ENCODE measurements at places on chromosomes 6 and 20. TPM values are rescaled to one million over a fixed set of nuclear protein-coding genes. Genes with fewer than 3 reads are reported as not detected.

GRCh38 chr20:986733-987355 lies 15.3 kb downstream of the RSPO4 start:
- H3K4me1 ChIP-seq, result no peaks in the 10 kb centered on the region
- H3K27me3 ChIP-seq, result peaks cover 6% of the 10 kb centered on the region
- no peaks in the 10 kb centered on the region for H3K36me3 ChIP-seq
- no peak for DNase-seq
- H3K27ac ChIP-seq, result no peak overlapping the region

GRCh38 chr20:48832405-48832730 lies 4.6 kb upstream of the PREX1 start:
- no peaks in the 10 kb centered on the region for H3K27me3 ChIP-seq
- H3K36me3 ChIP-seq, result no peaks in the 10 kb centered on the region
- no peak overlapping the region for H3K4me3 ChIP-seq
- peaks cover 34% of the 10 kb centered on the region for H3K4me1 ChIP-seq
- H3K27ac ChIP-seq, result peak overlapping the region; percentile 24

- no peak for DNase-seq
- no peak overlapping the region for H3K27ac ChIP-seq
- no peak overlapping the region for H3K4me3 ChIP-seq
- H3K36me3 ChIP-seq, result no peaks in the 10 kb centered on the region
These were observed 199.8 kb downstream of the TENT5A start for GRCh38 chr6:81552644-81553043.

- H3K36me3 ChIP-seq, result no peaks in the 10 kb centered on the region
- H3K4me3 ChIP-seq, result no peak overlapping the region
- no peak for DNase-seq
- no peaks in the 10 kb centered on the region for H3K27me3 ChIP-seq
These were observed 130.8 kb downstream of the SAMD5 start for GRCh38 chr6:147639279-147639678.

DNA sequence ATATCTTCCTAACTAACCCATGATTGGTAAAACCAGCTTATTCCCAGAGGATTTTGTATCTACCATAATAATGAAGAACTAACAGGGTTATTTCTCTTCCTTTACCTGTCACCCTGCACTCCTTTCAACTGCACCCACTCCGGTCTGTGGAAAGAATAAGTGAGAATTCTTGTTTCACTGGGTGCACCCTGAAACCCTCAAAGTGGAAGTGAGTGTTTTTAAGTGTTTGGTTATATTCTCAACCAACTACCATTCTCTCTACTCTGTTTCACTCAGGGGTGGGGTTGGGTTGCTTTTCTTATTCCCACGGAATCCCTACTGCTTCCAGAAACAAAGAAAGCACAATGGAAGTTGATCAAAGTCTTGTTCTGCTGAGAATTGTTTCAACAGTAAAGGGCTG lies 42.6 kb upstream of the KHDRBS2 start:
- no peak overlapping the region for H3K27ac ChIP-seq
- H3K36me3 ChIP-seq, result no peaks in the 10 kb centered on the region
- no peak for DNase-seq
- H3K4me3 ChIP-seq, result no peak overlapping the region
- H3K27me3 ChIP-seq, result no peaks in the 10 kb centered on the region

DNA sequence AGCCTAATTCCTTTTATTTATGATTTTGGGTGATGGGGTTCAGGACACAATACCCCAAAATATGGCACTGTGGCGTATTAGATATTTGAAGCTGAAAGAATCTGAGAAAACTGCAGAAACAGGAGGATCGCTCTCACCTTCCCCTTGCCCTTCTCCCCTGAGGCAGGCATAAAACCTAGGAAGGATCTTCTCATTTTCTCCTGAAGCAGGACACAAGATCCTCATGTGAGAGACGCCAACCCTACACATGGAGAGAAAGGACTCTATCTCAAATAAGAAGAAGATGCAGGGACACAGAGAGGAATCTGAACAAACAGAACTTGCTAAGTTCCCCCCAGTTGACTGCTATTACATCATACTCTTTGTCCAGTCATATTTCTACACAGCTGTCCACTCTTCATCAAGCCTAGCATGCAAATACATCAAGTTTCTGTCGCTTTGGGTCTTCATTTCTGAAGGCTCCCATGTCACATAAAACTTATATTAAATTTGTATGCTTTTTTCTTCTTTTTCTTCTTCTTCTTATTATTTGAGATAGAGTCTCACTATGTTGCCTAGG lies 109.0 kb downstream of the DTNBP1 start:
- peaks cover 20% of the 10 kb centered on the region for H3K4me1 ChIP-seq
- H3K4me3 ChIP-seq, result no peak overlapping the region
- no peak overlapping the region for H3K27ac ChIP-seq
- DNase-seq, result no peak

- peaks cover 7% of the 10 kb centered on the region for H3K36me3 ChIP-seq
- H3K4me3 ChIP-seq, result no peak overlapping the region
- no peaks in the 10 kb centered on the region for H3K27me3 ChIP-seq
- H3K27ac ChIP-seq, result no peak overlapping the region
- peaks cover 31% of the 10 kb centered on the region for H3K4me1 ChIP-seq
These were observed 14.6 kb downstream of the RPS6KA2 start for GRCh38 chr6:166612471-166612881.

GRCh38 chr6:3131695-3132094 lies 13.2 kb downstream of the BPHL start:
- DNase-seq, result no peak
- no peak overlapping the region for H3K27ac ChIP-seq
- H3K36me3 ChIP-seq, result peaks cover 4% of the 10 kb centered on the region
- no peak overlapping the region for H3K4me3 ChIP-seq
- no peaks in the 10 kb centered on the region for H3K4me1 ChIP-seq
- no peaks in the 10 kb centered on the region for H3K27me3 ChIP-seq

DNA sequence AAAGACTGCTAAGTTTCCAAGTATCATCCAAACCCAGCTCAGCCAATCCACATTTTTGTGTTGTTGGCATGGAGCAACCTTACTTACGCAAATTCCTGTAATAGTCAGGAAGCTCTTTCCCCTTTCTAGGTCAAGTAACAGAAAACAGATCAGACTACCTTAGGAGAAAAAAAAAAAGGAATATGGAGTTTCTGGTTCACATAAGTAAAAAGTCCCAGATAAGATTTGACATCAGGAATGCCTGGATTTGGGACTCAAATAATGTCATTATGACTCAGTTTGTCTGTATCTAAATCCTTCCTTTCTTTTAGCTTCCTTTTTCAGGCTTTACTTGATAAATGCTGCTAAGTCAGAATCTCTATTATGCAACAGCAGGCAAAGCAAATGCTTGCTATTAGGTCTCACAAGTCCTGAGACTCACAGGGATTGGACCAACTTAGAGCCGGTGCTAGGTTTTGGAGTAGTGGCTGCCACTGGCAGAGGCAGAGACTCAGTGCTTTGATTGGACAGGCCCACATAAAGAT lies 44.5 kb downstream of the NCOA7 start:
- no peaks in the 10 kb centered on the region for H3K27me3 ChIP-seq
- peaks cover 44% of the 10 kb centered on the region for H3K4me1 ChIP-seq
- H3K27ac ChIP-seq, result peak overlapping the region; percentile 66
- H3K36me3 ChIP-seq, result no peaks in the 10 kb centered on the region
- H3K4me3 ChIP-seq, result no peak overlapping the region

- H3K4me3 ChIP-seq, result no peak overlapping the region
- H3K4me1 ChIP-seq, result no peaks in the 10 kb centered on the region
- no peaks in the 10 kb centered on the region for H3K36me3 ChIP-seq
- H3K27ac ChIP-seq, result no peak overlapping the region
- H3K27me3 ChIP-seq, result no peaks in the 10 kb centered on the region
These were observed 95.6 kb downstream of the SCML4 start for GRCh38 chr6:107728564-107728897.

DNA sequence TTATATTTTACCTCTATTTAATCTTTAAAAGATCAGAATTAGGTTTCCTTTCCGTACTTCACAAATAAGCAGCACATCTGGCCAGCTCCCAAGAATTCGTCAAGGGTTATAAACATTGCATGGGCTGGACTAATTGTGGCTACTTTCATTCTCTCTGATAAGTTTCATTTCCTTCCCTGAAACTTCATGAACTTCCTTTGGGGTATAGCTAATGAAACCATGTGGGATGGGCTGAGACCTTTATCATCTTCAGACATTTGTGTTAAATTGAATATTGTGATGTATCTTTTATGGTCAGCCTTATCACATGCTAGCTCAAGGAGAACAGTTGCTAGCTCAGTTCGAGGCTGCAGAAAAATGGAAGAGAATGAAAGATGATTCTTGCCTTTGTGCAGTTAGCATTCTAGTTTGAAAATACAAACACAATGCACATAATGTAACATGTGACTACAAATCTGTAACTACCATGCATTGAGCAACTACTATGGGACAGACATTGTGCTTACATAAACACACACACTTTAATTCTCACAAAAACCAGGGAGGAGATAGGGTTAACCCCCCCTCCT lies 1.7 kb upstream of the GMPR start:
- H3K4me3 ChIP-seq, result peak overlapping the region; percentile 25
- no peaks in the 10 kb centered on the region for H3K36me3 ChIP-seq
- no peaks in the 10 kb centered on the region for H3K27me3 ChIP-seq

GRCh38 chr6:43127877-43128276 lies 43.2 kb upstream of the SRF start:
- H3K27ac ChIP-seq, result no peak overlapping the region
- no peak overlapping the region for H3K4me3 ChIP-seq
- no peak for DNase-seq
- no peaks in the 10 kb centered on the region for H3K27me3 ChIP-seq
- no peaks in the 10 kb centered on the region for H3K36me3 ChIP-seq

- DNase-seq, result no peak
- no peaks in the 10 kb centered on the region for H3K4me1 ChIP-seq
- no peak overlapping the region for H3K4me3 ChIP-seq
- H3K27me3 ChIP-seq, result no peaks in the 10 kb centered on the region
- peaks cover 2% of the 10 kb centered on the region for H3K36me3 ChIP-seq
These were observed 117.5 kb upstream of the SAMD5 start for GRCh38 chr6:147390909-147391536.

DNA sequence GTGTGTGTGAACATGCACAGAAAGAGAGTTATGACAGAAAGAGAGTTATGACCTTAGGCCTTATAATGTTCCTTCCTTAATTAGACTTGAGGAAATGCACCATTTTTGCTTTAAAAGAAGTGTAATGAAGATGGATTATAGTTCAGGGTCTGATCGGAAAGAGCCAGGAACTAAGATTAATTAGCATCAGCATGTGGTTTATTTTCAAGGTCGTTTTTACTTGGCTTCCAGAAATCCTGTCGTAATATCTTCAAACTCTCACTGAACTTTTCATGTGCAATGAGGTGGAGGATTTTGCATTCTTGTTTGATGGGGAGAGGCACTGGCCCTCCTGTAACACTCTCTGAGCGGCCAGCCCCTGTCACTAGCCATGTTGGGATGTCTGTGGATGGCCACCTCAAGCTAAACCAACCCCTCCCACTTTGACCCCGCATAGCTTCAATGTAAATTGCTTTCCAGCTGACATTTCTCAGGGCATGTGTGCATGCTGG lies 116.8 kb downstream of the CDC5L start:
- no peaks in the 10 kb centered on the region for H3K36me3 ChIP-seq
- no peaks in the 10 kb centered on the region for H3K27me3 ChIP-seq
- no peaks in the 10 kb centered on the region for H3K4me1 ChIP-seq

DNA sequence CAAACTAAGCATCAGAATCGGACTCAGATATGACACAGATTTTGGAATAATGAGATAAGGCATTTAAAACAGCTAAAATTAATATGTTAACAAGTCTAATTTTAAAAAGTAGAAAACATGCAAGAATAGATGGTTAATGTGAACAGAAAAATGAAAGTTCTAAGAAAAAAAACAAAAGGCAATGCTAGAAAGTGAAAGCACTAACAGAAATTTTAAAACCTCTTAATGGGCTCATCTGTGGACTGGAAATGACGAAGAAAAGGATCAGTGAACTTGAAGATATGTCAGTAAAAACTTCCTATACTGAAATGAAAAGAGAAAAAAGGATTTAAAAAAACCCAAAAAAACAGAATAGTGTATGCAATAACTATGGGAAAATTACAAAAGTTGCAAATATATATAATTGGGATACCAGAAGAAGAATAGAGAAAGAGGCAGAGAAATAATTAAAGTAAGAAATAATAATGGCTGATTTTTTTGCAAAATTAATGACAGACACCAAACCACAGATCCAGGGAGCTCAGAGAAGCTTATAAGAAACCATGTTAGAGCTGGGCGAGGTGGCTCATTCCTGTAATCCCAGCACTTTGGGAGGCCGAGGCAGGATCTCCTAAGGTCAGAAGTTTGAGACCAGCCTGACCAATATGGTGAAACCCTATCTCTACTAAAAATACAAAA lies 61.7 kb upstream of the KIF13A start:
- H3K4me1 ChIP-seq, result peaks cover 9% of the 10 kb centered on the region
- DNase-seq, result no peak
- no peaks in the 10 kb centered on the region for H3K36me3 ChIP-seq
- H3K27ac ChIP-seq, result no peak overlapping the region

DNA sequence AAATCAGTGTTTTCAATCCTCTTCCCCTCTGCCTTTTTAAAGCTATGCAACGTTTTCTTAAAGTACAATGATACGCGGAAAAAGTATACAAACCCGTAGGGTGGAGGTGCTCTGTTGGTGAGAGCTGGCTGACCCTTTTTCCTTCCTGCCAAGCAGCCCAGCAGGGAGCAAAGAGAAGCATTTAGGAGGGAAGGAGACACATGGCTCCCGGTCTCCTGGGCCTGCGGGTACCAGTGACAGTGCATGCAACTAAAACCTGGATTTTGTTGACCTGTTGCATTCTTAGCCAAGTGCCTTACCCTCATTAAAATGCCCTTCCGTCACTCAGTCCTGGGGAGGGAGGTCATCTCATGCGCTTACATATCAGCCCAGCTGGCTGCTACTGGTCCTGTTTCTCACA lies 87.2 kb downstream of the SLX4IP start:
- H3K27ac ChIP-seq, result no peak overlapping the region
- DNase-seq, result no peak
- no peaks in the 10 kb centered on the region for H3K36me3 ChIP-seq
- H3K4me1 ChIP-seq, result peaks cover 13% of the 10 kb centered on the region
- H3K27me3 ChIP-seq, result no peaks in the 10 kb centered on the region
- H3K4me3 ChIP-seq, result no peak overlapping the region

DNA sequence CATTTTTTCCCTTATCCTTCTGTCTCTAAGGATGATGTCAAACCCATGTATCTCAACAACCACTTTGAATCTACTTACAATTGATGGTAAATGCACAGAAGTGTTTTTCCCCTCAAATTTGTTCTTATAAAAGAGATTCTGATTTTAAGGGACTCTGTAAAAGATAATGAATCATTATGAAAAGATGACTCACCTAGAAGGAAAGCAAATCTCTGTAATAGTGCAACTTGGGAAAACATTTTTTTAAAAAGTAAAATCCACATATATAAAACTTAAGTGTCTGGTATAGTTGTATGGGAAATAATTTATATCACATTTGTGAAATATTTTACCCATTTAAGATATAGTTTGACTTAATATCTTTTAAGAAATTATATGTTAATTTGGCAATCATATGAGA lies 137.0 kb downstream of the TINAG start:
- H3K27me3 ChIP-seq, result no peaks in the 10 kb centered on the region
- no peak for DNase-seq
- H3K27ac ChIP-seq, result no peak overlapping the region
- H3K4me3 ChIP-seq, result no peak overlapping the region
- no peaks in the 10 kb centered on the region for H3K36me3 ChIP-seq

- no peak for DNase-seq
- peak overlapping the region; percentile 92 for H3K4me3 ChIP-seq
- H3K36me3 ChIP-seq, result no peaks in the 10 kb centered on the region
- H3K27me3 ChIP-seq, result no peaks in the 10 kb centered on the region
These were observed 569 bp downstream of the TCEA2 start for GRCh38 chr20:64063389-64064144.

The GGTLC1 gene
- 105 TPM for total RNA-seq

The RIPPLY2 gene
- not detected for total RNA-seq

The ARFGEF3 gene
- 27.2 TPM for total RNA-seq

The MRPS10 gene
- total RNA-seq, result 24.8 TPM

The BPIFB1 gene
- total RNA-seq, result 0.67 TPM

The SRMS gene
- not detected for total RNA-seq

The GUCA1A gene
- not detected for total RNA-seq

The BCAS1 gene
- total RNA-seq, result 0.81 TPM
